ENCODE measurements at places on chromosomes 12 and 14. TPM values are rescaled to one million over a fixed set of nuclear protein-coding genes. Genes with fewer than 3 reads are reported as not detected.

MYF5 gene
- not detected for total RNA-seq

RGS6 gene
- total RNA-seq: not detected

CLEC7A gene
- total RNA-seq: not detected

NPAS3 gene
- 0.26 TPM for total RNA-seq

TEX22 gene
- total RNA-seq: 0.51 TPM

SMIM41 gene
- 2.0 TPM for total RNA-seq

DDX11 gene
- 13.2 TPM for total RNA-seq

DNA sequence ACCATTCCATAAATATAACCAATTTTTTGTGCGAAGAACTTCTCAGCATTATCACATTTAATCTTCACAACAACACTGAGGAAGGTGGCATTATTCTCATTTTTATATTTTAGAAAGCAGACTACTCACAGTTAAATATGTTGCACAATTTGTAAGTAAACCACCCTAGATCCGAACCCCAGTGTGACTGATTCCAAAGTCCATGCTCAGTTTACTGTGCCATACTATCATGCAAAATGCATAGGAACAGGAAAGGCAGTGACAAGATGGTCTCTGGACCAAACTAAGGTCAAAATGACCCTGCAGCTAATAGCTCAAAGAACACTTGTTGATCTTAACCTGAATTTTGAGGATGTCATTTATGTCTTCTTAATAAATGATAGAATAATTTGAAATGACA is 185.4 kb downstream of the GXYLT1 start:
- no peaks in the 10 kb centered on the region for H3K36me3 ChIP-seq
- no peak overlapping the region for H3K4me3 ChIP-seq
- no peaks in the 10 kb centered on the region for H3K4me1 ChIP-seq
- H3K27me3 ChIP-seq: no peaks in the 10 kb centered on the region

- no peaks in the 10 kb centered on the region for H3K36me3 ChIP-seq
- H3K27me3 ChIP-seq: peaks cover 41% of the 10 kb centered on the region
- DNase-seq: no peak
- no peaks in the 10 kb centered on the region for H3K4me1 ChIP-seq
- no peak overlapping the region for H3K27ac ChIP-seq
Observed at GRCh38 chr14:99273766-99274345, 1.9 kb upstream of the BCL11B start.

DNA sequence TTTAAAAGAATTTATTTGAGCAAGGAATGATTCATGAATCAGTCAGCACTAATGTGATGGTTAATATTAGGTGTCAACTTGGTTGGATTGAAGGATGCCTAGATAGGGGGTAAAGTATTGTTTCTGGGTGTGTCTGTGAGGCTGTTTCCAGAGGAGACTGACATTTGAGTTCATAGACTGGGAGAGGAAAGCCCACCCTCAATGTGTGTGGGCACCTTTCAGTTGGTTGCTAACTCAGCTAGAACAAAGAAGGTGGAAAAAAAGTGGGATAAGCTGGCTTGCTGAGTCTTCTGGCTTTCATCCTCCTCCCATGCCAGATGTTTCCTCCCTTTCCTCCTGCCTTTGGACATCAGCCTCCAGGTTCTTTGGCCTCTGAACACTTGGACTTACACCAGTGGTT is 47.2 kb downstream of the TESPA1 start:
- H3K27ac ChIP-seq: no peak overlapping the region
- H3K4me1 ChIP-seq: no peaks in the 10 kb centered on the region
- H3K4me3 ChIP-seq: no peak overlapping the region
- no peak for DNase-seq
- no peaks in the 10 kb centered on the region for H3K27me3 ChIP-seq

DNA sequence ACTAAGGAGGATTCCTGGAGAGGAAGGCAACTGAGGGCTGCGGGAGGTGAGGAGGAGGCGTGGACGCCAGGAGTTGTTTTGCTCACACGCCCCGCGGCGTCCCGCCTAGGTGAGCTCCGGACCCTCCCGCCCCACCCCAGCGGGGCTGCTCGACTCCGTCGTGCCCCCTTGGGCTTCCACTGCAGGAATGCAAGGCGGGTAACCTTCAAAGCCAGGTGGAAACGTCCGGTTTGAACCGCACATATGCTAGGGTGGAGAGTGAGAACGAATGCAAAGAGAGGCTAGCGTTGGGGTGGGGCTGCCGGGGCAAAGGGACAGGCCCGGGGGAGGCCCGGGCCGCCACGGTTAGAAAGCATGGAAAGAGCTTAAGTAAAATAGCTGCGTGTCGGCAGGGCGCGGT is 5.4 kb upstream of the DPPA3 start:
- no peak overlapping the region for H3K27ac ChIP-seq
- DNase-seq: no peak
- H3K36me3 ChIP-seq: no peaks in the 10 kb centered on the region
- no peak overlapping the region for H3K4me3 ChIP-seq
- no peaks in the 10 kb centered on the region for H3K4me1 ChIP-seq

DNA sequence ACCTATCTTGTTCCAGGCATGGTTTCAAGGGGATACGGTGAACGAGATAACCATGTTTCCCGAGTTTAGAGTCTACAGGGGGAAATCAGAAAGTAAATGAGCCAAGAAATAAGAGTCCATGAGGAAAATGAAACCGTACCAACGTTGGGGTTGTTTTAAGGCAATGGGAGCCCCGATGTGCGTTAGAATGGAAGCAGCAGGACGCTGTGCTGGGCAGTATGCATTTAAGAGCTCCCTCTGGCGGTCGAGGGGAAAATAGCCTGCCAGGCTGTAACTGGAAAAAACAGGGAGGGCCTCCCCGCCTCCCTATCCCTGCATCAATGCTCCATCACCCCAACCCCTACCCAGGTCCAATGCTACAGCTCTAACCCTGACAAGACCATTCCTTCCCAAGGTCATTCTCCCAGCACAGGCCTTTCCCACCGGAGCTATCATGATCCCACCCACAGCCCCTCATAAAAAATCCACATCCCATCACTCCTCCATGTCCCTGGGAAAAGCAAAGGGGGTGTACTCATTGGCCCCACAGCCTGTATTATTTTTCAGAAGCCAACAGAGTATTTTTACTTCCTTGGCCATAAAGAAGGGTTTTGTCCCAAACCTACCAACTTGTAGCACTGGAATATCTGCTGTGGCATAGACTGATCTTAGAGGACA is 226.3 kb upstream of the NOS1 start:
- H3K27me3 ChIP-seq: no peaks in the 10 kb centered on the region

DNA sequence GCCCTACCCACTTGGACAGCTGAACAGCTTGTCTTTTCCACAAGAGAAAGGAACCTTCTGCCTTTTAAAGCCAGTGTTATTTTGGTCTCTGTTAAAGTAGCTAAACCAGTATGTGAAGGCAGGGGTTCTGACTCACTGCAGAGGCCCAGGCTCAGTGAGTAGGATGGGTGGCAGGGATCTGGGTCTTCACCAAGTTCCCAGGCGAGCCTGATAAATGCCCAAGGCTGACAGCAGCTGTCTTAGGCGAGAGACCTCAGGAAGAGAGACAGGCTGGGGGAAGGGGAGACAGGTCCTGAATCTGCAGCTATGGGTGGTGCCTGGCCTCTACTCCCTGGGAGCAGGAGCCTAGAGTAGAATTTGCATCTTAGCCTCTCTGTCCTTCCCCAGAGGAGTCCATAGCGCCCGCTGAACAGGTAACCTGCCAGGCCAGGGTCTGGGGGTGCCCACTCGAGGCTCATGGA is 18.1 kb upstream of the KIF26A start:
- no peaks in the 10 kb centered on the region for H3K4me1 ChIP-seq
- no peaks in the 10 kb centered on the region for H3K36me3 ChIP-seq
- no peak for DNase-seq
- no peak overlapping the region for H3K27ac ChIP-seq
- peaks cover 9% of the 10 kb centered on the region for H3K27me3 ChIP-seq
- no peak overlapping the region for H3K4me3 ChIP-seq

DNA sequence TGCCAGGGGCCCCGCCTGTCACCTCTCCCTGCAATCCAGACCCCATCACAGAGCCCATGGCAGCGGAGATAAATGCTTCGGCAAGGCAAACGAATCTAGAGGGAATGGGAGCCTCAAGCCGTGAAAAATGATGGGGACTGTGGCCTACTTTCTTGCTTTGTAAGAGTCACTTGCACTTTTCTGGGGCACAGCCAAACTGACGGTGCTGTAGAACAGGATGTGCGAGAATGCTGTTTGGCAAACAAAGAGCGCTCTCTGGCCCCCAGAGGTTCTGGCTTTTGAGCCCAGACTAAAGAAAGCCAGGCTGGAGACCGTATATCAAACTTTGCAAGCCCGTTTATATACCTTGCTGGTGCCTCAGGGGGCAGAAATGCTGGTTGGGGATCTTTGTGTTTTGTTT is 108.7 kb downstream of the CACNA1C start:
- no peaks in the 10 kb centered on the region for H3K27me3 ChIP-seq
- H3K4me3 ChIP-seq: no peak overlapping the region
- no peak overlapping the region for H3K27ac ChIP-seq
- no peaks in the 10 kb centered on the region for H3K36me3 ChIP-seq
- H3K4me1 ChIP-seq: peaks cover 30% of the 10 kb centered on the region

GRCh38 chr14:100104523-100105300 is 39.5 kb downstream of the EVL start:
- H3K4me3 ChIP-seq: no peak overlapping the region
- H3K27me3 ChIP-seq: no peaks in the 10 kb centered on the region
- H3K4me1 ChIP-seq: peaks cover 12% of the 10 kb centered on the region
- no peaks in the 10 kb centered on the region for H3K36me3 ChIP-seq

- no peaks in the 10 kb centered on the region for H3K4me1 ChIP-seq
- H3K27me3 ChIP-seq: no peaks in the 10 kb centered on the region
- H3K4me3 ChIP-seq: no peak overlapping the region
- no peak overlapping the region for H3K27ac ChIP-seq
Observed at GRCh38 chr14:57254884-57255283, 13.8 kb downstream of the EXOC5 start.

- no peaks in the 10 kb centered on the region for H3K27me3 ChIP-seq
- DNase-seq: no peak
- no peak overlapping the region for H3K4me3 ChIP-seq
- peaks cover 3% of the 10 kb centered on the region for H3K4me1 ChIP-seq
Observed at GRCh38 chr12:93689076-93689834, 12.1 kb downstream of the CRADD start.

DNA sequence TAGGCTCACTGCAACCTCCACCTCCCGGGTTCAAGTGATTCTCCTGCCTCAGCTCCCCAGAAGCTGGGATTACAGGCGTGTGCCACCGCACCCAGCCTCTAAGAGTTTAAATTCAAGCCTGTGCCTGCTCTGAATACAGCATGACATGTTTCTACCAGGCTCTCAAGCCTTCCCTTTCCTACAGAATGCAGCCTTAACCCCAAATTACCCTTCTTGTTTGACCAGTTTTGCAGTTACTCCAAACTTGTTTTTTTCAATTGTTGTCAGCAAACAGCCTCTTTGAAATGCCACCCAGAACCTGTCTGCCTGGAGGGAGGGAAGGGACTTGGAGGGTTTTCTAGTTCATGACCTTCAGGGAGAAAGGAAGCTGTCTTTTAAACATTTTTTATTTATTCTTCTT is 15.4 kb downstream of the GLTP start:
- no peak overlapping the region for H3K4me3 ChIP-seq
- H3K27ac ChIP-seq: no peak overlapping the region
- H3K4me1 ChIP-seq: peaks cover 4% of the 10 kb centered on the region
- no peaks in the 10 kb centered on the region for H3K27me3 ChIP-seq

DNA sequence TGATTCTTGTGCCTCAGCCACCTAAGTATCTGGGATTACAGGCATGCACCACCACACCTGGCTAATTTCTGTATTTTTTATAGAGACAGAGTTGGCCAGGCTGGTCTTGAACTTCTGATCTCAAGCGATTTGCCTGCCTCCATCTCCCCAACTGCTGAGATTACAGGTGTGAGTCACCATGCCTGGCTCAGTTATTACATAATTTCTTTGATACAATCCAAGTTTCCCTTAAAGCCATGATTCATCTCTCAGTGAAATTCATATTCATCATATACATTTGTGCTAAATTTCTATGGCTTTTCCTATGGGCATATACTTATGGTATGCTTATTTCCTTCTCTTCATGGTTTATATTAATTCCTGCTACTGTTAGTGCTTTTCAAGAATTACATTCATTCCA is 29.1 kb upstream of the PZP start:
- no peaks in the 10 kb centered on the region for H3K36me3 ChIP-seq
- H3K27me3 ChIP-seq: no peaks in the 10 kb centered on the region
- H3K27ac ChIP-seq: no peak overlapping the region
- DNase-seq: no peak

DNA sequence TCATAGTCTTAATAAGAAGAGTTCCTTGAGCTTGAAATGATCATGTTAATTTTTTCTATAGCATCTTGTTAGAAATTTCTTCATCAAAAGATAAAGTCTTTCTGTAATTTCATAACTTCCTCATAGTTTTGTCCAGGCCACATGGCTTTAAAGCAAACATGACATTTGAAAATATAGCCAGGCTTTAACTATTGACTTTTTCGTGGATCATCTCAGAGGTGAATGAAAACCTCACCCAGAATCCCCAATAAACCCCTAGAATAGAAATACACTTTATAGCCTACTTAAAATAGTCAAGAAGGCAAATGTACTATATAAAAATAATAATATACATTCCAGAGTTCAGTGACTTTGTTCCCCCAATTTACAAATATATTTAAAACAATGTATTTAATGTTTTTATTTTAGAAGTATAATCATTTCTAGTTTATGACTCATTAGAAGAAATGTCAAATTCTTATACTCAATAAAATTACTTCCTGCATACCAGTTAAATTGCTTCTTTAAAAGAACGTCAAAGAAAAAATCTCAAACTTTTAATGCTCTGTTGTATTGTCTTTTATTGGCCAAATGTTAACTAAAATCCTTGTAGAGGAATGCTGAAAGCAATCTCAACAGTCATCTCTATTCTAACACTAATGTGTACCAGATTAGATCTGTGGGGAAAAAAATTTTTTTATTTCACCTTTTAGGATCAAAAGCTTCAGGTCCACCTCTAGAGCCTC is 21.6 kb downstream of the EXOC5 start:
- H3K27ac ChIP-seq: no peak overlapping the region
- DNase-seq: peak; percentile 18
- H3K4me1 ChIP-seq: no peaks in the 10 kb centered on the region
- H3K27me3 ChIP-seq: no peaks in the 10 kb centered on the region

- H3K4me3 ChIP-seq: no peak overlapping the region
- no peaks in the 10 kb centered on the region for H3K36me3 ChIP-seq
- H3K4me1 ChIP-seq: no peaks in the 10 kb centered on the region
- DNase-seq: no peak
- H3K27ac ChIP-seq: no peak overlapping the region
Observed at GRCh38 chr12:128682548-128683275, 141.0 kb downstream of the SLC15A4 start.

DNA sequence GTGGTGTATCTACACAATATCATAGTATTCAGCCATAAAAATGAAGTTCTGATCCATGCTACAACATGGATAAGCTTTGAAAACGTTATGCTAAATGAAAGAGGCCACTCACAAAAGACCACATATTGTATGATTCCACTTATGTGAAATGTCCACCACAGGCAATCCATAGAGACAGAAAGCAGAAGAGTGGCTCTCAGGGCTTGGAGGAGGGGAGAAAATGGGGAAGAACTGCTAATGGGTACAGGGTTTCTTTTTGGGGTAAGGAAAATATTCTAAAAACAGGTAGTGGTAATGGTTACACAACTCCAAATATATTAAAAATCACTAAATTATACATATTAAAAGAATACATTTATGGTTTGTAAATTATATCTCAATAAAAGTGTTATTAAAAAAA is 16.5 kb downstream of the SCNN1A start:
- H3K4me1 ChIP-seq: peaks cover 2% of the 10 kb centered on the region
- no peak overlapping the region for H3K27ac ChIP-seq
- no peak overlapping the region for H3K4me3 ChIP-seq
- no peak for DNase-seq

Measured in fibroblast of lung (primary cell).